ENCODE measurements at places on chromosomes 6 and 20. TPM values are rescaled to one million over a fixed set of nuclear protein-coding genes. Genes with fewer than 3 reads are reported as not detected.

DNA sequence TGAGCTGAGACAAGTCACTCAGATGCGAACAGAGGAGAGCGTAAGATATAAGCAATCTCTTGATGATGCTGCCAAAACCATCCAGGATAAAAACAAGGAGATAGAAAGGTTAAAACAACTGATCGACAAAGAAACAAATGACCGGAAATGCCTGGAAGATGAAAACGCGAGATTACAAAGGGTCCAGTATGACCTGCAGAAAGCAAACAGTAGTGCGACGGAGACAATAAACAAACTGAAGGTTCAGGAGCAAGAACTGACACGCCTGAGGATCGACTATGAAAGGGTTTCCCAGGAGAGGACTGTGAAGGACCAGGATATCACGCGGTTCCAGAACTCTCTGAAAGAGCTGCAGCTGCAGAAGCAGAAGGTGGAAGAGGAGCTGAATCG, 9.5 kb upstream of the SNRNP48 start:
- no peak for DNase-seq

KCTD20 gene
- 50.6 TPM for total RNA-seq

COL9A1 gene
- total RNA-seq, result not detected

GRCh38 chr20:50891138-50891537, 40.1 kb downstream of the ADNP start:
- no peak for DNase-seq

GRCh38 chr6:27176096-27176495, 71.4 kb upstream of the PRSS16 start:
- DNase-seq, result no peak
